ENCODE measurements at places on chromosomes 16 and 17.

DNA sequence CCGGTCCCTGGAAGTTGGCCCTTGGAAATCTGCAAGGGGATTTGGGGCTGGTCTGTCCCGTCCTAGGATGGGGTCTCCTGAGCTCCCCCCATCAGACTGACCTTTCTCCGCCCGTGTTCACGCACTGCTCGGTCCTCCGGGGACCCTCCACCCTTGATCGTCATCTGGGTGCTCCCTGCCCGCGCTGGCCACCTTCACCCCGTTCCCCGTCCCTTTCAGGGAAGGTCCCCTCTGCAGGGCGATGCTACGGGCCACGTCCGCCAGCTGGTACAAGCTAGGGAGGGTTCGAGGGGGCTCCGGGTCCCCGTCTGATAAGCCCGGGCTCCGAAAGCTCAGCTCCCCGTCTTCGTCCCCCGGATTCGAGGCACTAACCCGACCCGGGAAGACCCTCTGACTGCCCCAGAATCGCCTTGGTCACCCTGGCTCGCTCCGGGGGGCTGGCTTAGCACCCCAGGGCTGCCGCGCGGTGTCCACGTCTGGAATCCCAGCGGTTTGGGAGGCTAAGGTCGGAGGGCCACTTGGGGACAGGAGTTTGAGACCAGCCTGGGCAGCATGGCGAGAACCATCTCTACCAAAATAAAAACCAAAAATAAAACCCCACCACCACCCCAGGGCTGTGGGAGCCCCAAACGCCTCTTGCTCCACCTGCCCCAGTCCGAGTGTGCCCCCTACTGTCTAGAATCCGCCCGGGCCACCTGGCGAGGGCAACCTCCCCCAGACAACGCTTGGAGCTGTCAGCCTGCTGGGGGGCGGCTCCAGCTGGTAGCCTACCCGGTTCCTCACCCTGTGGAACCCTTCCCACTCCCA is 1.1 kb upstream of the SLC43A2 start:
- DNase-seq = peak; percentile 67

GRCh38 chr17:46722662-46723285 is 95.7 kb downstream of the WNT3 start:
- DNase-seq = no peak

- DNase-seq = no peak
Measured at GRCh38 chr16:49472598-49472997, 99.0 kb downstream of the C16orf78 start.

DNA sequence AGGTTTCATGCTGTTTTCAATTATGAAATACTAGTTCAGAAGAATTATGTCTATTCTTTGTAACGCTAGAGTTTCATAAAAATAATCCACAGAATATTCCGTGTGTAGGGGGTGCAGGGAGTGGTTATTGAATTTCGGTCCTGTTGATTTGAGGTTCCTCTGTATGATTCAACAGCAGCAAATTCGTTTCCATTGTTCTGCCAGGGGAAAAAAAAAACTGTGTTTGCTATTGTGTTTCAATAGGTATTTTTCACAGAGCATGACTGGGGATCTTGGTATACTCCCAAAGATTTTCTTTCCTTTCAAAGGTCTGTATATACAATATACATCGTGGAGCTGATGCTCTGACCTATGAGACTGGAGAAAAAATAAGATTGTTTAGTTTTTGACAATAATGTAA is 15.8 kb downstream of the SHISA9 start:
- DNase-seq = no peak

DNA sequence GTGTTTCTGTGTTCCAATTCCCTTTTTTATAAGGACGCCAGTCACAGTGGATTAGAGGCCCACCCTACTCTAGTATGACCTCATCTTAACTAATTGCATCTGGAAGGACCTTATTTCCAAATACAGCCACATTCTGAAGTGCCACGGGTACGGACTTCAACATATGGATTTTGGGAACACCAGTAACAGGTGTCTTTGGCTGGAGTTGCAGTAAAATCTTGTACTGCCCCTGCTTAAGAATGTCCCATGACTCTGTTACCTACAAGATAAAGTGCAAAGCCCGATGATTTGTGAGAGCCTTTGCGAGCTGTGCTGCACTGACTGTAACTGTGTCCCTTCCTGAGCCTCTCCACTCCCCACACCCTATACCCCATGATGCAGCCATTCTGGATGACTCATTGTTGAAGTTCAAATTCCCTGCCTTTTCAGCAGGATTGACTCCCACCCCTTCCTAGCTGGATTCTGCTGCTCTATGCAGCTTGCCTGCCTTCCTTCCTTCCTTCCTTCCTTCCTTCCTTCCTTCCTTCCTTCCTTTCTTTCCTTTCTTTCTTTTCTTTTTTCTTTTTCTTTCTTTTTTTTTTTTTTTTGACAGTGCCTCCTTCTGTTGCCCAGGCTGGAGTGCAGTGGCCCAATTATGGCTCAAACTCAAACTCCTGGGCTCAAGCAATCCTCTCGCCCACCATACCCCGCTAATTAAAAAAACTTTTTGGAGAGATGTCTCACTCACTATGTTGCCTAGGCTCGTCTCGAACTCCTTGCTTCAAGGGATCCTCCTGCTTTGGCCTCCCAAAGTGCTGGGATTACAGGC is 2.1 kb downstream of the HCRT start:
- DNase-seq = no peak

DNA sequence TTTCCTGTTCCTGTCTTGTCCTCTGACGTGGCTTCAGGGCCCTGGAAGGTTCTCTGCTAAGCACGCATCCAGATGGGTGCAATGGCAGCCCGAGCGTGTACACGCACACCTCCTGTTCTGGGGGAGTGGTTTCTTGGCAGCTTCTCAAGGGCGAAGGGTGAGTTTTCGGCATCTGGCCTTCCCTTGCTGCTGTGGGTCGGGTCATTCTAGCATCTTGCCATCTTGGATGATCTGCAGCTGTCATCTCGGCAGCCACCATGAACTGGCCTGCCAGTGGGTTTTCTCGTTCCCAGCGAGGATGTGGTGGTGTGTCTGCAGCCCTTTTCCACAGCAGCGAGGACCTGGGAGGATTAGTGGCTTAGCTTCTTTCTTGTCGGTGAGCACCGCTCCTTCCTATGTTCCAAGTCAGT is 10.6 kb downstream of the MSI2 start:
- no peak for DNase-seq

DNA sequence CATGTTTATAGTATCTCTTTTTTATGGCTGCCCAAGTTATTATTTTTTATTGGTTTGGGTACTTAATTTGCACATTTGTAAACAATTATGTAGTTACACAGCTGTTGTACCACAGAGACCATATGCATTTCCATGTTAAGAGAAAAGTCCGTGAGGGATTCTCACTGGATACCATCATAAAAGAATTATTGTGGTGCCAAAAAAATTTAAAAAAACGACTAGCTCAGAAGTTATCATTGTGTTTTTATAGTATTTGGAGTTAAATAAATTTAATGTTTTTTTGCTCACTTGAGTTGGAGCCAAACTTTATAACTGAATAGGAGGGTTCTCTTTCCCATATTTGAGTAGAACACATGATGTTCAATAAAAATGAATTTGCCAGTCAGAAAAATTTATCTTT is 618.7 kb downstream of the WWOX start:
- DNase-seq = no peak

All from RPMI8226 (cell line).